ENCODE measurements at places on chromosomes 4 and X.
A peak's percentile ranks its signal among the peaks of the same experiment; 100 is the strongest.

DNA sequence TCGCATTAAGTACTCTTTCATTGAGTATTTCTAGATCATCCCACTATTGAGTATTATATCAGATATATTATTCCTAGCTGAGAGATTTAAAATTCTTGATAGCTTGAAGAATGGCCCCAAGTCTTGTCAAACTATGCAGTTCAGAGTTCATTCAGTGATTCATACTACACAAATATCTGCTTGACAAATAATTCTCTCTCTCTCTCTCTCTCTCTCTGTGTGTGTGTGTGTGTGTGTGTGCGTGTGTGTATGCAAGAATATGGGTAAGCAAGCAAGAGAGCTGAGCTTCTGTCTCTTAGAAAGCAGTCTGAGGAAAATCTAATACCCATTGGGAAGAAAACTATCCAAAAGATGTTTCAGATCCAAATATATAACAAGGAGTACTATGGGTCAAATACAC, 142.0 kb downstream of the SLC10A7 start:
- DNase-seq: no peak

DNA sequence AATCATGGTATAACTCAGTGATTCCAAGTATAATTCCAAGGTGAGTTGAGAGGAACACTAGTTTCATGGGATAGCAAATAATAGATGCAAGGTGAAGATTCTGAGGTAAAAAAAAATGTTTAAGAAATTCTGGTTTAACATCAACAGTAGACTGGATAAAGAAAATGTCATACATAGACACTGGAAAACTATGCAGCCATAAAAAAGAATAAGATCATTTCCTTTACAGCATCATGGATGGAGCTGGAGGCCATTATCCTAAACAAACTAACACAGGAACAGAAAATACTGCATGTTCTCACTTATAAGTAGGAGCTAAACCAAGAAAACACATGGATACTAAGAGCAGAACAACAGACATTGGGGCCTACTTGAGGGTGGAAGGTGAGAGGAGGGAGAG, 54.6 kb upstream of the LEF1 start:
- DNase-seq: no peak

GRCh38 chrX:103794119-103794518, 17.5 kb downstream of the PLP1 start:
- no peak for DNase-seq

- no peak for DNase-seq
These were observed 273.2 kb downstream of the EVC2 start for GRCh38 chr4:5435201-5435600.

- no peak for DNase-seq
These were observed 81.2 kb downstream of the SPCS3 start for GRCh38 chr4:176400816-176401461.

- no peak for DNase-seq
These were observed 495.6 kb downstream of the BCOR start for GRCh38 chrX:39602195-39602594.

DNA sequence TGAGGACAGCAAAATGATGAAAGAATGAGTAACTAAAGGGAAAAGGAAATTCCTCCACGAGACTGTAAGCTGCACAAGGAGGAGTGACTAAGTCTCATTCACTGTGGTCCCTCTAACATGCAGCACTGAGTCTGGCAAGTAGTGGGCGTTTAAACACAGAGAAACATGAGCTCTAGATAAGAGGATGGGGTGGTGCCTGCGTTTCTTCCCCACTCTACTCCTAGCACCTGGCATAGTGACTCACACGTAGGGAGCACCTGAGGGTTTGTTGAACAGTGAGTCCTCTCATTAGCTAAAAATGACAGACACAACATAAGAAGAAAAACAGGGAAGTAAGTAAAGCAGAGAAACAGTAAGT, 105.8 kb upstream of the CBR4 start:
- DNase-seq: no peak

- DNase-seq: no peak
These were observed 49.0 kb downstream of the DDX3X start for GRCh38 chrX:41382714-41383645.

GRCh38 chr4:141079393-141079930, 53.8 kb downstream of the RNF150 start:
- no peak for DNase-seq

DNA sequence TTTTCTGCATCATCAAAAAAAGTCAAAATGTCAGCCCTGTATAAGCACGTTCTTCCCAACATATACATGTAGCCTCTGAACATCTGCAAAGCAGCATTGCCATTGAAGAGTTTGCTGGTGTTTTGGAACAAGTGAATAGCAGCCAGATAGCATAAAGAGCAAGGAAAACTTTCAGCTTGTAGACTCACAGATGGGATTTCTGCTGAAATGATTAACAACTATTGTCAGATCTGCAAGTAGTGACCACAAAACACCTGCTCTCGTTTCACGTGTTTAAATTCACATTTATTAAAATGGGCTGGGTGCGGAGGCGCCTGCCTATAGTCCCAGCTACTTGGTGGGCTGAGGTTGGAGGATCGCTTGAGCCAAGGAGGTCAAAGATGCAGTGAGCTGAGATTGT, 123.7 kb downstream of the SPRY1 start:
- no peak for DNase-seq

GRCh38 chr4:122666527-122667245, 45.8 kb upstream of the IL21 start:
- no peak for DNase-seq

- DNase-seq: peak; percentile 49
These were observed 27.0 kb downstream of the EIF2S3 start for GRCh38 chrX:24081661-24082154.

DNA sequence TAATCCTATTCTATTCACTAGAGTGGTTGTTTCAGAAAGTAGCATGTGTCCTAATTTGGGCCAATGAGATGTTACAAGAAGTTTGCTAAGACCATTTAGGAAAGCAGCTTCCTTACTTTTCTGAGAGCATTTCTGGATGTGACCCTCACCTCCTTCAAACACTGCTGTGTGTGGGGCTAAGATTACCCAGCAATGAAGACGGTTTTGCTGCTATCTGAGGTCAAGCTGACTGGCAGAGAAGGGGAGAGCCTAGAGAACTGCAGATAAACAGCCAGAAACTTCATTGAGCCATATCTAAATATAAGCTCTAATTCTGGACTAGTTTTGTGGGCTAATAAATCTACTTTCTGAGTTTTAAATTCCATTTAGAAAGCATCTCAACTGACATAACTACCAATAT, 36.4 kb downstream of the ZAR1 start:
- no peak for DNase-seq

GRCh38 chr4:116796022-116796421, 289.4 kb downstream of the TRAM1L1 start:
- no peak for DNase-seq

DNA sequence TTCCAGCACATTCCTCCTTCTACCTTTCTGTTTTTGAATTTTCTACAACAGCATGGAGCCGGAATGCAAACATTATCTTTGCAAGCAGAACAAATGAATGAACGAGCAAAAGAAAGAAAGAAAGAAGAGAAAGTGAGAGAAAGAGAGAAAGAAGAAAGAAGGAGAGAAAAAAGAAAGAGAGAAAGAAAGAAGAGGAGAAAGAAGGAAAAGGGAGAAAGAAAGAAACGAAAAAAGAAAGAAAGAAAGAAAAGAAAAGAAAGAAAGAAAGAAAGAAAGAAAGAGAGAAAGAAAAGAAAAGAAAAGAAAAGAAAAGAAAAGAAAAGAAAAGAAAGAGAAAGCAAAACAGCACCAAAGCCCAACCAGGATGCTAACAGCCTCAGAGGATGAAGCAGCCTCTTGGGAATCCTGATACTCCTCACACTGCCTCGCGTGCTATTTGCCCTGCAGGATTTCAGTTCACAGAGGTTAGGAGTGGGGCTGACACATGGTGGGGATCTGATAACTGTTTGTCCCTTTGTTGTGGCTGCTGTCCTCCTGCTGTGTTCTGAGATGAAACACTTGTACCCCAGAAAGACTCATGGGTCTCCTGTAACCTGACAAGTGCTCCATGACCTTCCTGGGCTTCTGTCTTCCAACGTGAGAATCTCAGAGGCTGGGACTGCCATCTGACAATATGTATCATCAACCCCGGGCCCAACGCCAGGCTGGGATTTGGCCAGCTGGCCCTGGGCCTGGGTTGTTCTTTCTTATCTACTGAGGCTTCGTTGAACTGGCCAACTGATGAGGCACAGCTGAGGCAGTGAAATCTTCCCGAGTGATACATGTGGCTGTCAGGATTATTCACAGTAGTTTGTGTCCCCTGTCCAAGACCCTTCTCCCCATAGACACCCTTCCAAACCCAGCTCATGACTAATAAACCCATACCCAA, 61.0 kb downstream of the SEPSECS start:
- no peak for DNase-seq

- DNase-seq: no peak
These were observed 126.3 kb downstream of the RAPGEF2 start for GRCh38 chr4:159229164-159229563.

DNA sequence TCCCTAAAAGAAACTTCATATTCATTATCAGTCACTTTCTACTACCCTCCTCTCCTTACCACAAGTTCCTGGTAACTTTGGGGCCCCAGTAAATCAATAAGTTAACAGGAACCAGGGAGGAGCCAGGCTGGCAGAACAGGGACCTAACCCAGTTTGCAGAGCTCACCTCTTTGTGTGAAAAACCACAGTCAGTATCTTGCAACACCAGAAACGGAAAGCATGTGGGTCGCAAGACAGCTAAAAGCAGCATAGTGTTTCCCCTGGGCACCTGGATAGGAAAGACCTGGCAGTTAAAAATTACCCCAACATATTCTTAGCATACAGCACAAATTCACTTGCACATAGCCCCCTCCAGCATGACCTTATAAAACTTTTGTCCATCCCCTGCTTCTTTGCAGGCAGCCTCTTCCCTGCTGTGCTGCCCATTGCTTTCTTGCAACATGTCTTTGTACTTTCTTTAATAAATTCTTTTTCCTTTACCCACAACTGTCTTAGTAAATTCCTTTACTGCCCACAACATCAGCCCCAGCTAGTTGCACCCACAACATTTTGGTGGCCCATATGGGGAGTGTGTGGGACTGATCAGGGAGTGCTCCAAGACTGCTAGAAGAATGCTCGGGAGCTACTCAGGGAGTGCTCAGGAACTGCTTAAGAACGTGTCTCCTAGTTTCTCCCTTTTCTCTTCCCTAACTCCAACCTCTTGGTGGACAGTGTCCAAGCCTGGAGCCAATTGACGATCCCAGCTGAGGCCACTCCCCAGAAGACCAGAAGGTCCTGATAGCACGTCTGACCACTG, 83.4 kb downstream of the MSN start:
- no peak for DNase-seq

GRCh38 chr4:41294445-41295062, 37.8 kb downstream of the UCHL1 start:
- DNase-seq: no peak

DNA sequence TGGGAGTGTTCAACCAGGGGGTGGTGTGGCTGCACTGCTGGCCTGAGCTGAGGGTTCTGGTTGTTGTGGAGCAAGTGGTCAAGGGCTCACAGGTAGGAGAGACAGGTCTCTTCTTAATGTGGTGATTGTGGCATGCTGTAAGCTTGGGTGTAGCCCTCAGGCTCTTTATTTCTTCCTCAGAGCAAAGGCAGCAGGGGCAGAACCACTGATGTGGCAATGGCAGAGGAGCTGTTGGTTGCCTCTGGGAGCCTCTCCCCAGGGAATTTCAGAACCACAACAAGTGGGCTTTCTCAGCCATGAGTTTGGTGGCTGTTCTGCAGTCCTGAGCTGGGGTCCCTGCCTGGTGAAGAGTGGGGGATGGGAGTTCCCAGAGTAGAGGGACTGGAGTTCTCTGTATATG, 1017.2 kb downstream of the SH3BGRL start:
- DNase-seq: no peak

DNA sequence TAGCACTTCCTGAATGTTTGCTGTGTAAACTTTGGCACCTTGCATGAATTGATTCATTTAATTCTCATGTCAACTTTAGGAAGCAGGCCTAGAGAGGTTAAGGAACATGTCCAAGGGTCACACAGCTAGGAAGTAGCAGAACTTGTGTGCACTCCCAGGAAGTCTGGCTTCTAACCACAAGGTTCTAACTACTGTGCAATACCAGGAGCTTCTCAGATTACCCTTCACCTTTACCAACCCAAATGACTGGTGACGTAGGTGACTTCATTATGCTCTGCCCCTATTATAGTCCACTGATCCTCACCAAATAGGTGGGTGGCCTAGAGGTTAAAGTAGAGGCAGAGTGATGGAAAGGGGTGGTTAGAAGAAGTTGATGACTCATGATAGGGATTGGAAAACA, 14.4 kb downstream of the AR start:
- DNase-seq: no peak

GRCh38 chr4:1579001-1579900, 104.9 kb downstream of the FAM53A start:
- DNase-seq: peak; percentile 56

- DNase-seq: no peak
These were observed 24.0 kb upstream of the SGMS2 start for GRCh38 chr4:107800706-107801105.

GRCh38 chr4:96146686-96147085, 306.8 kb downstream of the PDHA2 start:
- DNase-seq: no peak

DNA sequence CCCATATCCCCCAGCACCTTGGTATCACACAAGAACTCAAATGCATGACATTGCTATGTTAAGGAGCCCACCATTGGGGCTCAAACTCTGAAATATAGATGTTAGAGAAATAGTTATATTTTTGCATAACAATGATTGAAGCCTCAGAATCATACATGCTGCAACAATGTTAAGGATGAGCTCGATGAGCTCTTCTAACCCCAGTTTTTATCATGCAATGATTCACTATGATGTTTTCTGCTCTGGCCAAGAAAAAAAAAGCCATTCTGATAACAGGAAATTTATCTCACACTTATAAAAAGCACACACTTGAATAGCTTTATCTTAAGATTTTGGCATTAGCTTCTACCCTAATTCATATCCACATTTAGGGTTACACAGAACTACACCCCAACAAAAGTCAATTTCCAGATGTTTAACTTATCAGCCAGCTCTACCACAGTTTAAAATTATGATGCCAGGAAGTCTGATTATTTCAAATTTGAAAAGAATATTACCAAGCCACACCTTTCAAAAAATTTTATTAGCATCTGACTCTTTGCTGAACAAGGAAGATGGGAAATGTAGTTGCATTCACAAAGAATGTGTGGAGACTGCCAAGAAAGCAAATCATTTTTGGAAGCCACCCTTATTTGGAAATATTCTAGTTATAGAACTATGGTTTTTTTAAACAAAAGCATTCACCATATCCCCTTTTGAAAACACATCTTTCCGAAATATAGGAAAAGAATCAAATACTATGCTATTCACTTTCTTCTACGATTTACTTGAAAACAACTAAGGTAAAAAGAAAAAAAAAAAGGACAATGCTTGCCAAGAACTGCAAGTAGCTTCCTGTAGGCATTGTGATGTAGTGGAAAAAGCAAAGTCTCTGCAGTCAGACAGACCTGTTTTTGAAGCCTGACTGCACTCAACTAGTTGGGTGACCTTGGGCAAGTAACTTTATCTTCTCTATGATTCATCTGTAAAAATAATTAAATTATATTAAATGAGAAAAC, 100.8 kb upstream of the PLS3 start:
- no peak for DNase-seq

- DNase-seq: no peak
These were observed 142.3 kb downstream of the PDGFC start for GRCh38 chr4:156829201-156829873.

GRCh38 chr4:40628888-40629287, 776 bp downstream of the RBM47 start:
- DNase-seq: no peak

All from GM06990 (cell line).